ENCODE measurements at places on chromosomes 1 and 21.

DNA sequence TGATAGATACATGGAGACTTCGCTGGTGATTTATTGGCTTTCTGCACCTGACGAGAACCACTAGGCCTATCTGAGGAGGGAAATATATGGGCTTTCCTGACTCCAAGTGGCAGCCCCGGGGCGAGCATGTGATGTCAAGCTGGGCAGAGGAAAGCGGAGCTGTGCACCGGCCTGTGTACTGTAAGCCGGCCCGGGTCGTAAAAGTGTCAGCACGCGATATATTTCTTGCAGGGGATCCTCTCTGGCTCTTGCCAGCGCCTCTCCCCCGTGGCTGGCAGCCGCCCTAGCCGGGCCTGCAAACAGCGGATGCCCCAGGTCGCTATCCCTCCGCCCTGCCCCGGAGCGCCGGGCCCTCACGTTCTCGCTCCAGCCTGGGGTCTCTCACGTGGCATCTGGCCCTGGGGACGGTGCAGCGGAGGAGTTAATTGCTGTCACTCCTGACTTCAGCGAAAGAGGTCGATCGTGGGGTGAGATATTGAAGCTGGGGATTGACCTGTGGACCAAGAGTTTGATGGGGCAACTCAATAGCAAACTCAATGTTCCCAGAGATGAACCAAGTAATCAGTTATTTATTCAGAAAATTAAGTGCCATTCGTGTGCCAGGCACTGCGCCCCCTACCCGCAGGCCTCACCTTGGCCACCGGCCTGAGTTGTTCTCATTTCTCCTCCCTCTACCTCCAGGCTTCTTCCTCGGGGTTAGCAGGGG, 41.0 kb upstream of the HAO2 start:
- DNase-seq, result no peak

GRCh38 chr1:92833840-92834239, 2.0 kb downstream of the RPL5 start:
- no peak for DNase-seq

GRCh38 chr21:14917762-14918161, 147.0 kb downstream of the NRIP1 start:
- DNase-seq, result no peak

DNA sequence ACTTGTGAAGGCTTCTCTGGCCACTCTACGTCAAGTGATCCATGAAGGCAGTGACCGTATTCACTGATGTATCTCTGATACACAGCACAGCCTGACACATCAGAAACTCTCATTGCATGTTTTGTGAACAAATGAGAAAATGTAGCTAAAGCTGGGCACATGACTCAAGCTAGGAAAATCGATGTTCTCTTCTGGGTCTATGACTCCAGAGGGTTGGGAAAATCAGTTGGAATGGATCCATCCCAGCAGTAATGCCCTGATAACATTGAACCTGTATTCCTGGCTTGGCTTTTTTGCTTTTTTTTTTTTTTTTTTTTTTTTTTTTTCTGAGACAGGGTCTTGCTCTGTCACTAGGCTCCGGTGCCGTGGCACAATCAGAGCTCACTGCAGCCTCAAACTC, 395.7 kb downstream of the KCNH1 start:
- no peak for DNase-seq

DNA sequence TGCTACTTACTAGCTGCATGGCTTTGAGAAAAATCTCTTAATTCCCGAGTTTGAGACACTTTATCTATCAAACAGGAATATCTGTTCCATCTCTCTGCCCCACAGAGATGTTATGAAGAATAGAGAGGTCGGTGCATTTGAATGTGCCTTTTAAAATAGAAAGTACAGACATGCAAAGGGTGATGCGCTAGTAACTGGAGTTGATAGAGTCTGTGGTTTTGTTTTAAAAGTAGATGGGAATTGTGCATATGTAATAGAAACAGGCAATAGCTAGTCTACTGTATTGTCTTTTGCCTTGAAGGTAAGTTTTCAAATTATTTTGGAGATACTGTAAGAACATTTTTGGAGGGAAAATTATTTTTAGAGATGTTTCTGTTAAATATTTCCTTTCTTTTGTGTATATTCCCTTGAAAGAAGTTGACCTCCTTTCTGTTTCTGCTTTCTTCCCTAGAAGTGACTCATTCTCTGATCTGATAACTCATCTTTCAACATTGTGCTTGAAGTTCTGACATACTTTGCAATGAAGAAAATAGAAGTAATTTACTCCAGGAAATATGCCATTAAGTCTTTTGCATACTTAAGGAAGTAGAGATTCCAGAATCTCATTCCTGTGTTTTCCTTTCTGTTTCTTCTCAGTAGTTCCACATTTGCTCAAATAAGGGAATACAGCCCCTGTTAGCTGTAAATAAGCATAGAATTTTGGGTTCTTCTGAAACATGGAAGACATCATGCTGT, 151.6 kb downstream of the SDCCAG8 start:
- DNase-seq, result no peak

- no peak for DNase-seq
Measured at GRCh38 chr1:180951836-180952656, 39.3 kb downstream of the KIAA1614 start.

DNA sequence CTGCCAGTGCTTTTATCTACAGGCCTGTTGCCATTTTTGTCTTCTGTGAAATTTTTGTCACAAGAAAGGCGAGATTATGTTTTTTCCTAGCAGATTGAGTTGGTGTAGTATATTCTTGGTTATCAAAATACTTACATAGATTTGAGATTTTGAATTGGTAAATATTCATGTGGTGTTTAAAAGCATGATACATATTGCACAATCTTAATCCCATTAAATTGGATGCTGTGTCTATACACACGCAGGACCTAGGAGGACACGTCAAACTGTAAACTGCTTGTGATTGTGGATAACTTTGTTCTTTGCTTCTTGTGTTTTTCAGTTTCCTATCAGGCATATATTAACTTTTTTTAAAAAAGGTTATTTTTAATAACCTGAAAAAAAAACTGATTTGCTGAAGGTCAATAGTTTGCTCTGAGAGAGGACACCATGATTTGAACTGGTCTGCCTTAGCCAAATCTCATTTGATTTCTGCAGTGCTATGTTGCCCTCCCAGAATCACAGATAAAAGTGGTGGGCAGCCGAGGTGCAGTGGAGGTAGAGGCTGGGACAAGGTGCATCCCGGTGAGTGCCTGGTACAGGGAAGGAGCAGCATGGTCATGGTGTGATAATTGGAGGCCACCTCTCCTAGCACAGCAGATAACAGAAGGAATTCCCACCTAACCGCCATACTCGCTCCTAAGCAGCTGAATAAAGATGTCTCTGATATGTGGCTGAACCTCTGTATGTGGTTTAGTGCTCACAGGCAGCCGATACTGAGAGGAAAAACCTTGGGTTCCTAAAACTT, 76.7 kb downstream of the LRRC8D start:
- DNase-seq, result no peak
